ENCODE measurements at places on chromosomes 12 and 14. TPM values are rescaled to one million over a fixed set of nuclear protein-coding genes. Genes with fewer than 3 reads are reported as not detected.

GRCh38 chr12:63809566-63809965 is 29.9 kb downstream of the RXYLT1 start:
- DNase-seq = no peak

DNA sequence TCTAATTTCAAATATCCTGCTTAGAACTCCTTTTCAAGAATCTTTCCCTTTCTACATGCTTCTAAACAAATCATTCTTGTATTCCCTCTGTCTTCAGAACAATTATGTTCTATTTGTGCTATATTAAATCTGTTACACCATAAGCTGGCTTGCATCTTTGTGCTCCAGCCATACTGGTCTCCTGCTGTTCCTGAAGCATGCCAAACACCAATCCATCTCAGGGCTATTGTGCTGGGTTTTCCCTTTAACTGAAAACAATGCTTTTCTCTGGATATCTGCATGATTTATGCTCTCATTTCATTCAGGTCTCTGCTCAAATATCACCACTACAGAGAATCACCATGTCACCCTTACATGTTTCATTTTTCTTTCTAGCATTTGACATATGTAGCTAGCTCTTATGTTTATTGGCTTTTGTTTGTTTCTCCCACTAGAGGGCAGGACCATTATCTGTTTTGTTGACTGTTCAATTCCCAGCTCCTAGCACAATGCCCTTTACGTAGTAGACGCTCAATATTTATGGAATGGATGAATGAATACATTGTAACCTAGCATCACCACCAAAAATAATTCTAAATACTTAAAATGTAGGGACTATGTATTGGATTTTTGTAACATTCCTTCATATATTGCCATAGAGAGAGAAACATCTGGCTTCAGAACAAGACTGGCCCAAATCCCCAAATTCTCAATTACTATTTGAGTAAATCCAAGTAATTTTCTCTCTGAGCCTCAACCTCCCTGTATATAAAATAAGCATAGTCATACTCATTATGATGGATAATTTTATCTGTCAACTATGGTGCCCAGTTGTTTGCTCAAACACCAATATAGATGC is 302.0 kb upstream of the SYT1 start:
- no peak for DNase-seq

DNA sequence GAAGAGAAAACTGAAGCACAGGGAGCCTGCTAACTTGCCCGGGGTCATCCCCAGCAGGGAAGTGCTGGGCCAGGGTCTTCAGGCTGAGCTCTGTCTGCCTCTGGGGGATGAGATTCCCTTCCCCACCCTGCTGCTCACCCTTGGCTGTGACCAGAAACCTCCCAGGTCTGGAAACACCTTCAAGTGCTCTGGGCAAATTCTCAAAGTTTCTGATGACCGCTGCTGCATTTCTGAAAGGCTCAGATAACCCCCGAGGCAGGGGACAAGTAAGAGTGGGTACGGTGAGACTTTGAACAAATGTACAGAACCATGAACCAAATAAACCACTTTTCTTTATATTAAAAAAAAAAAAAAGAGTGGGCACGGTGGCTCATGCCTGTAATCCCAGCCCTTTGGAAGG is 41.3 kb downstream of the LTBP2 start:
- no peak for DNase-seq

GRCh38 chr14:54908190-54908589 is 5.6 kb upstream of the GCH1 start:
- DNase-seq = no peak

The HSP90AA1 gene
- total RNA-seq = 675 TPM
